Endothelial cell of coronary artery (primary cell): ENCODE measurements at places on chromosomes 12 and 14. TPM values are rescaled to one million over a fixed set of nuclear protein-coding genes. Genes with fewer than 3 reads are reported as not detected.

Gene TTC8
- 8.7 and 9.3 TPM in 2 replicates for total RNA-seq

Gene DHRS4
- 53.7 and 58.5 TPM in 2 replicates for total RNA-seq

Gene PRH2
- total RNA-seq, result not detected in 2 replicates

Gene TDRD9
- 1.0 and 1.3 TPM in 2 replicates for total RNA-seq

Gene KRT71
- not detected in 2 replicates for total RNA-seq

Gene PTPRB
- total RNA-seq, result 105 and 187 TPM in 2 replicates

Gene PARPBP
- total RNA-seq, result 8.9 and 15.3 TPM in 2 replicates

Gene NUMB
- total RNA-seq, result 39.6 and 40.9 TPM in 2 replicates

Gene TAS2R42
- total RNA-seq, result not detected in 2 replicates

Gene JAG2
- 96.3 and 97.8 TPM in 2 replicates for total RNA-seq

Gene SPATS2
- 40.1 and 46.0 TPM in 2 replicates for total RNA-seq

Gene ZNF84
- total RNA-seq, result 22.8 and 26.4 TPM in 2 replicates

Gene WNT1
- total RNA-seq, result not detected in 2 replicates

Gene ERH
- 216 and 360 TPM in 2 replicates for total RNA-seq

Gene SLC6A12
- total RNA-seq, result not detected in 2 replicates

Gene KRT80
- total RNA-seq, result 5.5 and 6.7 TPM in 2 replicates

Gene DAO
- not detected in 2 replicates for total RNA-seq

Gene DHRS7
- 75.1 and 122 TPM in 2 replicates for total RNA-seq

Gene GPR68
- total RNA-seq, result 0.72 and 1.3 TPM in 2 replicates

Gene FAM181A
- not detected in 2 replicates for total RNA-seq

Gene PTCSC3
- total RNA-seq, result not detected in 2 replicates

Gene GALNT16
- 0.19 and 0.36 TPM in 2 replicates for total RNA-seq

Gene SYCP3
- total RNA-seq, result 0.09 and 0.19 TPM in 2 replicates

Gene COX8C
- total RNA-seq, result not detected in 2 replicates

Gene NXPH4
- 2.5 TPM in 1 of 2 replicates, not detected in the other for total RNA-seq

Gene CCND2
- 28.2 and 29.9 TPM in 2 replicates for total RNA-seq

Gene LRTM2
- total RNA-seq, result not detected in 2 replicates

Gene CCDC38
- not detected in 2 replicates for total RNA-seq
